ENCODE measurements at places on chromosomes 11 and 22.
A peak's percentile ranks its signal among the peaks of the same experiment; 100 is the strongest.

DNA sequence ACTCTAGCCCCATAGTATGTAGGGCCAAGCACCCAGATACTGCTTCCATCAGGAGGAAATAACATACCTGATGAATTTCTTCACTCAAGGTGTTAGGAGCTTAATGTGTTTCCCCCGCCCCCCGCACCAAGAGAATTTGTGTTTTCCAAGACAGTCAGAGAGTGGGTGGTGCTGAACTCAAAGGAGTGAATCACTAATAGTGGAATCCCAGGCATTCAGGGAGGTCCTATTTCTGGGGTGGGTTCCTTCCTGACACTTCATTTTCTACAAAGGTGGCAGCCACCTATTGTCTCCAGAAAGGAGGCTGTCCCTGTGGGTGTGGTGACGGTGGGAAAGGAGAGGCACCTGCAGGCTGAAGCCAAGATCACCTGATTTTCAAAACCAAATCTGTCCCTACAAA lies 50.8 kb upstream of the ELF5 start:
- no peak for DNase-seq

DNA sequence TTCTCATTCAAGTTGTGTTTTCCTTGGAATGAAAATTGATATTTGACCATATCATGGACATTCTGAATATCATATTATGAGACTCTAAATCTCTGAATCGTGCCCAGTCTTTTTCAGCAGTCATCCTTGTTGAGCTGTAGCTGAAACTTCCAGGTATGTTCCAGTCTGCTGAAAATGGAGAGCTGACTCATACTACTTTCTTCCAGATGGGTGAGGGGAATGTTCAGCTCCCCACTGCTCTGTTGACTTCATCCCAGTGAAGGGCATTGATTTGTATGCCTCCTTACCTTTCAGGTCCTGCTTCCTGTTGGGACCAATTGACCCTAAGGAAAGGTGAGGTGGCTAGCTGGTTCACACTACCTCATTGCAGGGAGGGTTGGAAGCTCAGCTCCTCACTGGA lies 3.5 kb downstream of the OR5P2 start:
- no peak for DNase-seq

- no peak for DNase-seq
These were observed 10.2 kb downstream of the SMTN start for GRCh38 chr22:31091106-31091975.

- DNase-seq: no peak
These were observed 34.2 kb downstream of the TMEM184B start for GRCh38 chr22:38238519-38239071.

DNA sequence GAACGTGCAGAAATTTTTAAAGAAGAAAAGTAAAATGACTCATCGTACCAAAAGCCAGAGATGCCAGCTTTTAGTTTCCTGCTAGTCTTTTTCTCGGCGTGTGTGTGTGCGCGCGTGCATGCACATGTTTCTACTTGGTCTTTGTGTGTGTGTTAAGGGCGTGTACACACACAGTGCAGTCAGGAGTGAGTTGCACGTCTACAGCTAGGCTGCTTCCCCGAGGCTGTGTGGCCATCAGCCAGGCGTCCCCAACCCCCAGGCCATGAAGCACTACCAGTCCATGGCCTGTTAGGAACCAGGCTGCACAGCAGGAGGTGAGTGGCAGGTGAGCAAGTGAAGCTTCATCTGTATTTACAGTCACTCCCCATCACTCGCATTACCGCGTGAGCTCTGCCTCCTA lies 36.4 kb downstream of the KCNQ1 start:
- no peak for DNase-seq

DNA sequence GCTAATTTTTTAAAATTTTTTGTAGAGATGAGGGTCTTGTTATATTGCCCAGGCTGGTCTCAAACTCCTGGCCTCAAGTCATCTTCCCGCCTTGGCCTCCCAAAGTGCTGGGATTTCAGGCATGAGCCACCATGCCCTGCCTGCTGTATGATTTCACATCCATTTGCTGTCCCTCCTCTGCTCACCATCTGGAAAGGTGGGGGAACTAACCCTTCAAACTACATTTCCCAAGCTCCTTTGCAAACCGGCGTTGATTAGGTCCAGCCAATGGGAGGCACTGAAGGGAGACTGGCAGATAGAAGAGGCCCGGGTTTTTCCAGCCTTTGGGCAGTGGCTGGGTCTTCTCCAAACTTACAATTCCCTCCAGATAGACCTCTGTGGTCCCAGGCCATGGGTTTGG lies 19.3 kb downstream of the RFPL1 start:
- DNase-seq: peak; percentile 51

Measured in NCI-H446 (cell line).